Ureter (tissue), 1 donor: ENCODE measurements at places on chromosomes 1 and 21.

GRCh38 chr1:183953031-183953430 lies 84.5 kb downstream of the COLGALT2 start:
- no peak for DNase-seq

- no peak for DNase-seq
Observed at GRCh38 chr1:81430236-81430938, 370.3 kb upstream of the ADGRL2 start.

- no peak for DNase-seq
Observed at GRCh38 chr1:230650300-230650699, 8.0 kb downstream of the COG2 start.

DNA sequence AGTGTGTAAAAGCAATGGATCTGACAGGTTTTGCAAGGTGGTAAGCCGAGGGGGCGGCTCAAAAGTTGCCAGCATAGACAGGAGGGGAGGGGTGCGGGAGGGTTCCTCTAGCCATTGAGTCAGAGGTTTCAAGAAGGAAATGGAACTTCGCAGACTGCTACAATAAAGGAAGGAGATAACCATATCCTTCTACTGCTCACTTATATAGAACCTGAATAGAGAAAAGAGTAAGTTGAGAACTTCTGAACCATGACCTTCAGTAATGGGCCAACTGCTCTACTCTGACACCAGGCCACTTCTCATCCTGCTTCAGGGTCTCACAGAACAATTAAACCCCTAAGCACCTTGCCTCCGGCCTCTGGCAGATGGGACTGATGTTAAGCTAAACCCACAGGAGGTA lies 26.3 kb upstream of the BCAR3 start:
- DNase-seq = no peak

DNA sequence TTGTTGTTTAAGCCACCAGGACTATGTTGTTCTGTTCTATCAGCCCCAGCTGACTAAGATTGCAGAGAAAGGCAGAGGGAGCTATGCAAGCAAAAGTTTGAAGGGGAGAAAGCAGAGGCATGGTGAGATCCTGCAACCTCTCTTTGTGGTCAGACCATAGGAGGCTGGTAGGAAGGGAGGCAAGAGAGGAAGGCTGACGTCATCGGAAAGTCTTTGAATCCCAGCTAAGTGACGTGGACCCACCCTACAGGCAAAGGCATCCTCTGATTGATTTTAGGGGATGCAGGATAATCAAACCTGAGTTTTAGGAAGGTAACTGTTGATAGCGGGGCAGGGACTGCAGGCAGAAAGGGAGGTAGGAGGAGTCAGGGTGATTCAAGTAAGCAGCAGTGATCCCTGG lies 23.3 kb upstream of the TNNI1 start:
- DNase-seq = no peak

GRCh38 chr1:40197656-40198055 lies 36.5 kb downstream of the RLF start:
- no peak for DNase-seq

- DNase-seq = no peak
Observed at GRCh38 chr1:113519556-113519955, 129.2 kb downstream of the MAGI3 start.

DNA sequence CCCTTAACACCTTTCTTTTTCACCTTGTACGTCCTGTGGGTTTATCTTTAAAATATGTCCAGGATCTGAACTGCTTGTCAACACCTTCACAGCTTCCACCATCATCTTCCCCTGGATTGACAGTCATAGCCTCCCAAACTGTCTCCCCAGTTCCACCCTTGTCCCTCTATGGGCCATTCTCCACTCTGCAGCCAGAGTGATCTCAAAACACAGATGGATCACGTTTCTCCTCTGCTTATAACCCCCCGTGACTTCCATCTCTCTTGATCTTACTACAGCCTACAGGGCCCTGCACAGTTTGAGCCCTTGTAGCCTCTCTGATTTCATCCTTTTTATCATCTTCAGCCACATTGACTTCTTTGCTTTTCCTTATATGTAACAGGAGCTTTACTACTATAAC lies 4.3 kb downstream of the INSRR start:
- DNase-seq = no peak

GRCh38 chr1:180786624-180787023 lies 126.1 kb upstream of the KIAA1614 start:
- no peak for DNase-seq

- DNase-seq = peak; percentile 69
Observed at GRCh38 chr1:245153081-245153551, 1.7 kb upstream of the KIF26B start.

DNA sequence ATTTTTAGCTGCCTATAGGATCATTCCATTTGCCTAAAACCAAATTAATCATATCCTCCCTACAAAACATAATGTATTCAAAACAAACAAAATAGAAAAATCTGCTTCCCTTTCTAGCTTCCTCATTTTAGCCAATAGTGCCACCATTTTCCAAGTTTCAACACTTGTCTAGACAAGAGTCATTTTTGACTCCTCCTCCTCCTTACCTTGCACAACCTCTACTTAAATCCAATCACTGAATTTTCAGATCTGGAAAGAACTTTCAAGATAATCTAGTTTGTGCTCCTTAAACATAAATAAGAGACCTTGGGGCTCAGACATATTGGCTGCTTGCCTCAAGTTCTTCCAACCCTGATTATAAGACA lies 7.4 kb downstream of the STX6 start:
- no peak for DNase-seq

GRCh38 chr1:160618763-160619274 lies 28.0 kb downstream of the SLAMF1 start:
- no peak for DNase-seq

- no peak for DNase-seq
Observed at GRCh38 chr1:59779949-59780348, 34.8 kb upstream of the HOOK1 start.

- DNase-seq = no peak
Observed at GRCh38 chr1:162324396-162324795, 52.3 kb downstream of the SPATA46 start.

DNA sequence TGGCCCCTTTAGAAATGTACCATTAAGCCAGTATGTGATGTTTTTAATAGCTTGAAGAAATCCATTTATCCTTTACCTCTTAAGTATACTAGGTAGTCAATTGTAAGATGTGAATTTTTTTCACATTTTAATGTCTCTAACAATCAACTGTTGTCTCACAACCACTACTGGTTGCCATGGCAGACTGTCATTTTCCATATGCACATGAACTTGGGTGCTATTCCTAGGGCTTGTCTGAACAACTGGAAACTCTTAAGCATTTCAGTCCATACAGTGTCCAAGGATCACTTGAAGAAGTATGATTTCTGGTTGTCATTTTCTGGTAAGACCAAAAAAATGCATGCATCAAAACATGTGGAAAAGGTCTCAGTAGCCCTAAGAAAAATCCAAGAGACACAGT lies 315.1 kb downstream of the HHIPL2 start:
- DNase-seq = no peak
